SJSA1 (cell line): ENCODE measurements at places on chromosomes 2 and 18. TPM values are rescaled to one million over a fixed set of nuclear protein-coding genes. Genes with fewer than 3 reads are reported as not detected.
A peak's percentile ranks its signal among the peaks of the same experiment; 100 is the strongest.

CDK15 gene
- total RNA-seq: 11.6 and 29.4 TPM in 2 replicates

DNA sequence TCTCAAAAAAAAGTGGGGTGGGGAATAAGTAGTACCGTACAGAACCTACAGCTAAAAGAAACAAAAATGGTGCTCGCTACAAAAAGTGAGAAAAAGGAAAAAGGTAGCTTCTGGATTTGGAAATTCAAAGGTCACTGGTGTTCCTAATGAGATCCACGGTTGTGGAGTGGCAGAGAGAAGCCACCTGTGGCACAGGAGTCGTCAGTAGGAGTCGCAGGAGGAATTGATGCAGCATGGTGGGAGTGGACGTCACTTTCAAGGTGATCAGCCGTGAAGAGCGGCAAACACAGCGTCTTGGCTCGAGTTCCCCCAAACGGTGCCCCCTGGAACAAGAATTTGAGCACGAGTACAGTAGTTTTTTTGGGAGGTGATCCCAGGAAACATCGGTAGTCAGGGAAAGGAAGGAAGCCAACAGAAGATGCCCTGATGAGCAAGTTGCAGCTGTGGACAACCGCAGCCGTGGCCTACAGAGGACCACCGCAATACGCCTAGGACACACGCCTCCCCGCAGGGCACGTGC lies 1.4 kb upstream of the TTL start:
- H3K4me3 ChIP-seq: peak overlapping the region; percentile 92
- H3K27ac ChIP-seq: no peak overlapping the region
- no peaks in the 10 kb centered on the region for H3K27me3 ChIP-seq
- peaks cover 17% of the 10 kb centered on the region for H3K4me1 ChIP-seq

SERPINB4 gene
- total RNA-seq: 0.26 TPM in 1 of 2 replicates, not detected in the other

- no peaks in the 10 kb centered on the region for H3K4me1 ChIP-seq
- H3K27ac ChIP-seq: no peak overlapping the region
- H3K36me3 ChIP-seq: no peaks in the 10 kb centered on the region
- H3K27me3 ChIP-seq: no peaks in the 10 kb centered on the region
These were observed 177.7 kb upstream of the ZC3H15 start for GRCh38 chr2:186308347-186308746.

LHCGR gene
- total RNA-seq: not detected in 2 replicates

DNA sequence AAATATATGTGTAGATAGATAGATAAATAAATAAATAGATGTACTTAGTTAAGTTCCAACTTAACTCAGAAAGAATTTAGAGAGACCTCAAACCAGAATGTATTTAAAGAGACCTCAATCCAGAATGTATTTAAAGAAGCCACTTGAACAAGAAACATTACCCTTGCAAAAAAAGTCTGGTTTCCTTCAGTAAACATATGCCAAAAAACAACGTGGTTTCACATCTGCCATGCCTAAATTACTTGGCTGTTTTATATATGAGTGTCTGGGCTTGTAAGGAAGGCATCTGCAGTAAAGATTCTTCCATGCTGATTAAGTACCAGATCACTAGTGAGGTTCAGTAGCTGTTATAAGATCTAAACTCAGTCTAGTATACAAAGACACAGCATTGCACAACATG lies 29.1 kb upstream of the RPE start:
- DNase-seq: no peak
- H3K36me3 ChIP-seq: no peaks in the 10 kb centered on the region
- H3K27ac ChIP-seq: no peak overlapping the region
- no peak overlapping the region for H3K4me3 ChIP-seq

ALPP gene
- 0.45 TPM in 1 of 2 replicates, not detected in the other for total RNA-seq

TNFAIP6 gene
- total RNA-seq: 1.3 and 1.5 TPM in 2 replicates

ANKRD62 gene
- total RNA-seq: not detected in 2 replicates

DNA sequence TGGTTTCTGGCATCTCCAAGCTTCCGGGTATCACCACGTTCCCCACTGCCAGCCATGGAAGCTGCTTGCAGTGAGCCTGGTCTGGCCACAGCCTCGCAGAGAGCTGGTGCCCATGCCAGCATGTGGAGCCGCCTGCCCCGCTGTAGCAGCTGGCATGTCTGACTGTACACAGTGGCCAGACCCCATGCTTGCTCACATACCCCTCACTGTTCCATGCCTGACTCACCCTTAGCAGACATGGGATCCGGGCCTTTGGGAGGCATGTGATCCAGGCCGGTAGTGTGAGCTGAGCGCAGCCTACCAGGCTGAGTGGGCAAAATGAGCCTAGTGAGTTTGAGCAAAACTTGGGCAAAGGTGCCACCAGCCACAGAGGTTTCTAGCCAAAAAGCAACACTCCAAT lies 18.8 kb upstream of the RPRD1A start:
- no peak overlapping the region for H3K4me3 ChIP-seq
- H3K27me3 ChIP-seq: no peaks in the 10 kb centered on the region
- no peaks in the 10 kb centered on the region for H3K36me3 ChIP-seq
- no peak overlapping the region for H3K27ac ChIP-seq

DNA sequence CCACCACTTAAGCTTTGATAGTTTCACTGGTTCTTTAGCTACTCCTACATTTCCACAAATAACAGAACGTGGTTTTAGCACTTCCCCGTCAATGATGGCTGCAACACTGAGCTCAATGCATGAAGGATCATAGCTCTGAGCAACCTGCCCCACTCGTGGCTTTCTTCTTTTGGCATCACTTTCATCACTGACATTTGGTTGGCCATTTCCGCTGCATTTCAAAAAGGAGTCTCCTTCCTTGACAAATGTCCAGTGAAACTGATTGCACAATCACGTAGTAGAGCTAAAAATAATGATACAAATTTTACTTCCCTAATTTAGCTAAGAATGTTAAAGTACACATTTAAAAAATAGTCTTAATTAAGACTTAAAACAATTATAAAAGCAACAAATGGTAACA lies 205.2 kb upstream of the HDAC4 start:
- no peaks in the 10 kb centered on the region for H3K36me3 ChIP-seq
- peak; percentile 4 for DNase-seq
- no peaks in the 10 kb centered on the region for H3K4me1 ChIP-seq

- DNase-seq: no peak
- peaks cover 11% of the 10 kb centered on the region for H3K4me1 ChIP-seq
- no peaks in the 10 kb centered on the region for H3K27me3 ChIP-seq
- H3K4me3 ChIP-seq: no peak overlapping the region
- H3K27ac ChIP-seq: no peak overlapping the region
- no peaks in the 10 kb centered on the region; the same call in 1 of the 2 replicates for H3K36me3 ChIP-seq
These were observed 263.1 kb downstream of the CDH20 start for GRCh38 chr18:61596296-61596695.

GRCh38 chr18:79384834-79385233 lies 10.9 kb upstream of the NFATC1 start:
- H3K27me3 ChIP-seq: peaks cover 5% of the 10 kb centered on the region; the same call in 1 of the 2 replicates
- H3K4me1 ChIP-seq: no peaks in the 10 kb centered on the region
- no peaks in the 10 kb centered on the region for H3K36me3 ChIP-seq
- no peak overlapping the region for H3K4me3 ChIP-seq

DNA sequence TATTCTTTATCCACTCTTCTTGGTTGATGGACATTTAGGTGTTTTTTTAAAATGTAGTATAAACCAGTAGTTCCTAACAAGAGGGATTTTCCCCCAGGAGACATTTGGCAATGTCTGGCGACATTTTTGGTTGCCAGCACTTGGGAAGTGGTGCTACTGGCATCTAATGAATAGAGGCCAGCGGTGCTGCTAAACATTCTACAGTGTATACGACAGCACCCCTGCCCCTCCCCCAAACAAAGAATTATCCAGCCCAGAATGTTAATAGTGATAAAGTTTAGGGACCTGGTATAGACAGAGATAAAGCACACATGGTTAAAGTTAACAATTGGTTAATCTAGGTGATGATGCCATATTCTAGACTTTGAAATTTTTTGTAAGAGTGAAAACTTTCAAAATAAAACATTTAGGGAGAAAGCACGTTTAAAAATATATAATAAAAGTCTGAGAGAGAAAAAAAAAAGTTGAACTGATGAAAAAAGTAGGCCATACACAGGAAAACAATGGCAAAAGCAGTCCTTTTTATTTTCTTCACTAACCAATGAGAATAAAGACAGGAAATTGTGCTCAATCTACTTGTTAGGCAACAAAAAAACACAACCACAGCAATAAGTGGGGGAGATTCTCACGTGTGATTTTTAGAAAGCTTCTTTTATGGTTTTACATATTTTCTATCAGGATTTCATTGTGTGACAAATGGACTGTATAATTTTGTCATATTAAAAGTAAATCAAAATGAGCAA lies 14.8 kb downstream of the FBXO48 start:
- H3K36me3 ChIP-seq: no peaks in the 10 kb centered on the region
- no peak overlapping the region for H3K27ac ChIP-seq
- DNase-seq: no peak

DNA sequence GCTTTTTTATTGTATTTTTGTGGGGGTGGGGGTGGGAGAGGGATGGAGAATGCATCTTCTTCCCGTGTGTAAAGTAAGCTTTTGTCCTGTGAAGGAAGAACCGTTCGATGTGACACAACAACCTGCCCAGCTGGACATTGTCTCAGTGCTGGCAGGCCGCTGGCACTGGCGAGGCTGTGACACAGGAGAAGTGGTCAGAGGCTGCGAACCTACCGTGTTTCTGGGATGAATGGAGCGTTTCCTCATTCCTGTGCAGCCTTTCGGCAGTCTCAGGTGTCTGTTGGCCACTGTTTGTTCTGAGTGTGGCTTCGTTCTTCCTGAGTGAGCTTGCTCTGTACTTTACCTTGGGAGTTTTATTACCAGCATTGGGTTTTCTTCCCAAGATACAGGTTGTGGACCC lies 8.0 kb downstream of the RAMP1 start:
- DNase-seq: no peak
- no peak overlapping the region for H3K27ac ChIP-seq
- no peaks in the 10 kb centered on the region for H3K36me3 ChIP-seq

- H3K27ac ChIP-seq: no peak overlapping the region
- no peak overlapping the region for H3K4me3 ChIP-seq
- H3K27me3 ChIP-seq: no peaks in the 10 kb centered on the region
- peaks cover 27% of the 10 kb centered on the region for H3K4me1 ChIP-seq
- no peaks in the 10 kb centered on the region for H3K36me3 ChIP-seq
These were observed 11.0 kb upstream of the TRIB2 start for GRCh38 chr2:12705742-12706141.

- no peak overlapping the region for H3K27ac ChIP-seq
- peaks cover 3% of the 10 kb centered on the region; the same call in 1 of the 2 replicates for H3K4me1 ChIP-seq
- no peak overlapping the region for H3K4me3 ChIP-seq
- no peak for DNase-seq
- no peaks in the 10 kb centered on the region for H3K36me3 ChIP-seq
- no peaks in the 10 kb centered on the region; the same call in 1 of the 2 replicates for H3K27me3 ChIP-seq
These were observed 349.7 kb upstream of the GALNT5 start for GRCh38 chr2:156907806-156908205.

GRCh38 chr2:148058641-148059040 lies 37.8 kb downstream of the MBD5 start:
- H3K27me3 ChIP-seq: no peaks in the 10 kb centered on the region
- H3K4me1 ChIP-seq: no peaks in the 10 kb centered on the region; the same call in 1 of the 2 replicates
- DNase-seq: no peak
- no peak overlapping the region for H3K27ac ChIP-seq

DNA sequence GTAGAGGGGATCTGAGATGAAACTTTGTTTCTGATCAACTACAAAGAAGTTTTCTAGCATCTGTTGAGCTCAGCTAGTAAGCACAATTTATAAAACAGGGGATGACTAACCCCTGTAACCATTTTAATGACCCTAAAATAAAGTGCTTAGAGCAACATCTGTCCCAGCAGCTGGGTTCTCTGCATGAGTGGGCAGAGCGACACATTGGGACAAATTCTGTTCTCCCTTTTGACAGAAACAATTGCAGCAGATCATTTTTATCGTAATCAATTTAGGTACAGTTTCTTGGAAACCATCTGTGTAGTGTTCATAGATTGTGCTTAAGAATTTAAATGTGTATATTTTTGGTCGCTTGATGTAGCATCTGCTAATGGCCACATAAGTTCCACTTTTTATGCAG lies 678.0 kb downstream of the RNF144A start:
- no peaks in the 10 kb centered on the region for H3K36me3 ChIP-seq
- H3K4me1 ChIP-seq: no peaks in the 10 kb centered on the region
- H3K27me3 ChIP-seq: no peaks in the 10 kb centered on the region
- no peak overlapping the region for H3K27ac ChIP-seq
- H3K4me3 ChIP-seq: no peak overlapping the region

TMEFF2 gene
- 0.16 and 0.25 TPM in 2 replicates for total RNA-seq

RAMP1 gene
- 0.22 and 1.7 TPM in 2 replicates for total RNA-seq

DNA sequence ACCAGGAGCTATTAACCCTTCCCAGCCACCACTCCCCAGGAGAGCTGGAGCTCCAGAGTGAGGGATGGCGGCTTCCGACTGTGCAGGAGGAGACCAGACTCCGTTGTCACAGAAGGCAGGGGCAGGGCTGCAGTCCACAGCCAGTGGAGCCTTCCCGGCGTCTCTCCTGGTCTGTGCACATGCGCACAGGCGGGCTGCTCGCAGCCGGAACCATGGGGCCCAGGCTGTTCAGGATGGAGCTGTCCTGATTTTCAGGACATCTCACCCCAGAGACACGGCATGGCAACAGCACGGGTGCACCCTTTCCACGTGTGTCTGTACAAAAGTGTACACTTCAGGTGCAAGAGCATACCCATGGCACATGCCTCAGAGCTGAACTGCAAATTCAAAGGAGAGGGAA lies 28.9 kb downstream of the EIPR1 start:
- peaks cover 15% of the 10 kb centered on the region for H3K36me3 ChIP-seq
- H3K4me1 ChIP-seq: no peaks in the 10 kb centered on the region
- no peak overlapping the region for H3K27ac ChIP-seq

GRCh38 chr2:218471982-218472381 lies 53.1 kb downstream of the VIL1 start:
- DNase-seq: no peak
- no peaks in the 10 kb centered on the region for H3K27me3 ChIP-seq
- H3K27ac ChIP-seq: no peak overlapping the region
- no peak overlapping the region for H3K4me3 ChIP-seq
- no peaks in the 10 kb centered on the region for H3K4me1 ChIP-seq

DNA sequence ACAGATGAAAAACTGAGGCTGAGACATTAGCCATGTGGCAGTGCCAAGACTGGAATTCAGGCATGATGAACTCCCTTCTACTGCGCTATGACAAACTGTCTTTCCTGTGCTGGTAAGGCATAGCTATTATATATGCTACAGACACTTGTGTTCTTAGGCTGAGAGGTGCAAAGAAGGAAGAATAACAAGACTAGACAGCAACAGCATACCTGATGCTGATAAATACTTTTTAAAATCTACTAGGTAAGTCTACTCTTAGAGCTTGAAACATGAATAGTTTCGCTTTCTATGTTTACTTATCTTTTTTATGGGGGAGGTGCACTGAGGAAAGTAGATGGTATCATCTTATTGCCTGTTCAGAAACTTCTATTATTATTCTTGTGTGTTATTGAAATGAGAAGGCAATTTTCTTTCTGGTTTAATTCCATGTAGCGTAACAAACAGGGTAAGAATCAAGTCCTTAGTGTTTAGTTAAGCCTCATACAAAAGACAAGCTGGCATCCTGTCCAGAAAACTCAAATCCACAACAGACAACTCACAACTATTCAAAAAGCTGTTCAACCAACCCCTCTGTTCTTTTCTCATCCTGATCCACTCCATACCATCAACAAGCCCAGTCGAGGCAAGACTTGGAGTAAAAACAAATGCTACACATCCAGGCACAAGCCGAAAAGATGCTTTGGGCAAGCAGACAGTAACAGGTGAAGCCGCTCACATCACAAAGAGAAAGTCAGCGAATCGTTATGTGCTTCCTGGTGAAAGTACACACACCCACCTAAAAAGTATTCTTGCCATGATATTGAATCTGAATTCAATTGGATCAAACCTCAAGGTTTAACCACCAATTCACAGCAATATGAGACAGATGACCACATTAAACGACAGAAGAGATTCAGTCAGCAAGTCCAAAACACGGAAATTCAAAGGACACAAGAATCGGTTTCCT lies 1.5 kb downstream of the TTC32 start:
- peaks cover 15% of the 10 kb centered on the region for H3K4me1 ChIP-seq
- no peak for DNase-seq
